Activated CD4-positive, CD25-positive, alpha-beta regulatory T cell treated with anti-CD3 and anti-CD28 coated beads, Interleukin-2, amount 50 U/mL, for 72 hours (primary cell): ENCODE measurements at places on chromosomes 6 and 20.

- no peak for DNase-seq
These were observed 95.0 kb downstream of the AK9 start for GRCh38 chr6:109595998-109596397.

GRCh38 chr6:122494665-122495272, 23.2 kb upstream of the SERINC1 start:
- no peak for DNase-seq

- DNase-seq = no peak
These were observed 108.6 kb downstream of the OPN5 start for GRCh38 chr6:47890326-47890875.

DNA sequence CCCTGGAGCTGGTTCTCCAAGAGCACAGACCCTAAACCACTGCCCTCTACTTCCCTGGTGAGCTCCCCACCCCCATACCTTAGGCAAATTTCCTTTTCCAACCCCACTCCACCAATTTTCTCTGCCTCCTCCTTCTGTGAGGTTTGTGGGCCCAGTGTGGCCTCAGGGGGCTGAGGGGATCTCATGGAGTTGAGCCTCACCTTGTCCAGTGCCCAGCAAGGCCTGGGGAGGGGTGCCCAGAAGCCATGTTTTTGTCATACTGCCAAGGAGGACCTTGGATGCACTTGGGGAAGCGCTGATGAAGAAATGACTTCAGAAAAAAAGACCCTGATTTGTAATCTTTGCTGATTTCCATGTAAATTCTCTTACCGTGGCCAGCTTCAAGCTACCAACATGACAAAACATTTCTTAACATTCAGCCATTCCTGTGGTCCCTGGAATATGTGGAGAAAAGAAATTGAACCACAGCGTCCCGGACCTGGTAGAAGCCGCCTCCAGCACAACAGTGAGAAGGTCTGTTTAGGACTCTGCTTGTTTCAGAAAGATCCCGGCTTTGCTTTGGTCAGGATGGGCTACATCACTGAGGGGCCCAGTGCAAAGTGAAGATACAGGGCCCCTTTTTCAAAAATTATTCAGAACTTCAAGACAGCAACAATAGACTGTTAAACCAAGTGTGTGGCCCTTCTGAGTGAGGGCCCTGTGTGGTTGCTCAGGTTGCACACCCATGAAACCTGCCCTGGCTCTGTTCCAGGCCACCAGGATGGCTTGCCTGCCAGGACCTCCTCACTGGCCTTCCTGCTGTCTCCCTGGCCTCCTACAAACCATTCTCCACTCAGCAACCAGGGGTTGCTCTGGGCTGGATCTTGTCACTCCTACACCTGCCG, 52.5 kb downstream of the CHMP4B start:
- DNase-seq = no peak

DNA sequence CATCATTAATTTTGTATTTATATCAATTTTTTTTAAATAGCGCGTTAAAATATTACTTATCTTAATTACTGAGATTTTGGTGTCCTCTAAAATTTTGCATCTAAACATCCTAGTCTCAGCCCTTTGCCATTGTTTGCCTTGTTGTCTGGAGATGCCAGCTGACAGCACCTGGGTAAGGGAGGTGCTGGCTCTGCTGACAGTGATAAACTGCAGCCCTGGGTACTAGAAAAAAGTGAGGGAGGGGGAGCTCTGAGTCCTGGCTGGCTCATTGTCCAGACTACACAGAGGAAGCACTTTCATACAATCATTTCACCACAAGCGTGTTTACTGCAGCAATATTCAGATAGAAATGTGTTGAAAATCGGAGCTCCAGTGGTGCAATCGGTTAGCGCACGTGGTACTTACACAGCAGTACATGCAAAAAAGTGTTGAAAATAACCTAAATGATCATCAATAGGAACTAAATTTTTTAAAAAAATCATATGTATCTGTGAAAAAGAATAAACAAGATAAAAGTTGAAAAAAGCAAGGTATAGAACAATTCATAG, 18.5 kb upstream of the UBR2 start:
- no peak for DNase-seq

DNA sequence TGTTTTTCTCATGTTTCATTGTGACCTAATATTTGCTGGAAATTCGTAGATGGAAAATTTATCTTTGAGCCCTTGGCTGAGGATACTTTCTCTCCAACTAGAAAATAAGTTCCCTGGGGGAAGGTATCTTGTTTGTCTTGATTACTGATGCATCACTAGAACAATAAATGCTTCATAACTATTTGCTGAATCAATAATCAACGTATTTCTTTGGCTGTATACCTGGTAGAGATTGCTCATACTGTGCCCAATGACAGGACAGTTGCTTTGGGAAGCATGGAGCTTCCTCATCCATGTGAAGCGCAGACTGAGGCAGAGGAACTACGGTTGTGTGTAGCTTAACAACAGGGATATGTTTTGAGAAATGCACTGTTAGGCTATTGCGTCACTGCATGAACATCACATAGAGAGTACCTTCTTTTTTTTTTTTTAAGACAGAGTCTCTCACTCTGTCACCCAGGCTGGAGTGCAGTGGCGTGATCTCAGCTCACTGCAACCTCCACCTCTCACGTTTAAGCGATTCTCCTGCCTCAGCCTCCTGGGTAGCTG, 34.2 kb upstream of the RPN2 start:
- no peak for DNase-seq

- DNase-seq = no peak
These were observed 49.4 kb downstream of the ERMARD start for GRCh38 chr6:169800668-169801395.

DNA sequence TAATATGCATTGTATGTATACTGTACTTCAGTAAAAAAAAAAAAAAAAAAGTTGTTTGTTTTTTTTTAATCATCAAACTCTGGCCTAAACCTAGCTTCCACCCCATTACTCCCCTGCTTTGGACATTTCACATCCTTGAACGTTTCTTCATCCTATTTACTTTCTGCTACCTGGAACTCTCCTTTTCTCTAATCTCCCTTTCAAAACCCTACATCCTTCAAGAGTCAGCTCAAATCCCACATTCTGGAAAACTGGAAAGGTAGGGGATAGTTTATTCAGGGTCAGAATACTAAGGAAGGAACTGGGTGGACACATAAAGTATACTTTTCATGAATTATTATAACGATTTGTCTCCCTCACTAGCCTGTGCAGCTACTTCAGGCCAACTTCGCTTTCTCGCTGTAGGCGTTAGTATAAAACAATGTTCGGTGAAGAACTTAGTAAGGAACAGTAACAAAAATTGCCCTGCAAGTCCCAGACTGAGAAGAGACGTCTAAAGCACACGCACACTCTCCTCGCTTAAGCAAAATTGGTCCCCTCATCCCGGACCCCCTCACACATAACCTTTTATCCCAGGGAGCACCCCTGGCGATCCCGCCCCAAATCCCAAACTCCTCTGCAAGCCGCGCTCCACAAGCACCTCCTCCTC, 775 bp downstream of the PIGU start:
- DNase-seq = no peak

DNA sequence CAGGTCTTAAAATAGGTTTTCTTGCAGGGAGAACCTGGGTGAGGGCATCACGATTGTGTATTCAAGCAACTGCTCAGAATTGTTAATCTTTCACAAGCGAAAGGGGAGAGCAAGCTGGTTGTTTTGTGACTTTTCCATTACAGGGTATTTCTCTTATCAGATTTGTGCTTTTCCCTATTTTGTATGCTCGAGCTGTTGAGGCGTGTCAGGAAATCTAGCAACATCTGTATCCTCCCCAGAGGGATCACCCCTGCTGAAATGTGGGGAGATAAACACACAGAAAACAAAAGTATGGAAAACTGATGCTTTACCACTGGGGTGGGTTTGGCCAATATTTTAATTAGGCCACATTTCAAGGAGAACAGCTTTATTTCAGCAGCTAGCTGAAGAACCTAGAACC, 187.0 kb downstream of the DTNBP1 start:
- no peak for DNase-seq

DNA sequence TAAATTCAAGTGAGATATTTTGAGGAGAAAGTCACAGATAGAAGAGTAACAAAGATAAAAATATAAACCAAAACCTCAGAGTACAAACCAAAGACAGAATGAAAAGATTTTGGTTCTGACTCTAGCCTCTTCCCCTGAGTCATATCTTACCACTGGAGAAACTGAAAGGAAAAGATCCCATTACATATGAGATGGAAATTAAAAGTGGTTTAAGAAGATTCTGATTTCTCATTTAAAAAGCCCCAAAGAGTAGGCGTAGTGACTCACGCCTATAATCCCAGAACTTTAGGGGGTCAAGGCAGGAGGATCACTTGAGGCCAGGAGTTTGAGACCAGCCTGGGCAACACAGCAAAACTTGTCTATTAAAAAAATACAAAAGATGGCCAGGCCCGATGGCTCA, 30.6 kb downstream of the SPINT4 start:
- DNase-seq = no peak

DNA sequence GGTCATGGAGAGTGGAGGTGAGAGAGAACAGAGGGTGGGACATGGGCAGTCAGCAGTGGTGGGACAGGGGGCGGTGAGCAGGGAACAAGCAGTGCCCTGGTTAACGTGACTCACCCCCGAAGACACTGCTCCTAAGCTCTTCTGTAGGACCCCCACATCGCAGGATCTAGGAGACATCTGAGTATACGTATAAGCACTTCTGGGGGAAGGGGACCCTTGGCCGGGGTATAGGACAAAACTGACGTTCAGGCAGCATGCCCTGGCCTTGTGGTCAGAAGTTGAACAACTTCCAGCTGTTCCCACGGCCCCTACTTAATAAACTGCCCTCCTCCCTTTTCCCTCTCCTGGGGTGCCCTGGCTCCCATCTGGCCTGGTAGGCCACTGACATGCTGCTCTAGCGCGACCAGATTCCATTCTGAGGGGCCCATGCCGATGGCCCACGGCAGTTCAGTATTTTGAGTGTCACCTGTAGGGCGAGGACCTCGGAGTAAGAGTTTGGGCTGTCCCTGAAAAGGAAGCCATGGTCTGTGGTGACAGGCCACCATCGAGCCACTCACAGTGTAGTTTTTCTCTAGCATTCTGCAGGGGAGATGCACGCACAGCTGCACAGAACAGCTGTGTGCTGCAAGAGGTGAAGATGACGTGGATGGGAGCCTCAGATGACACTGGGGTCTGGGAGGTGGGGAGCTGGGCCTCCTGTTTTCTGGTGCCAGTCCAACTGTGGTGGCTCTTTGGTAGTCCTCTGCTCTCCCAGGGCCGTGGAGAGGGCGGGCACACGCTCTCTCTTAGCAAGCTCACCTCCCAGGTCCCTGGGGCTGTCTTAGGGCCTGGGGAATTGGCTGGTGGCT, 38.4 kb downstream of the PPP1R3G start:
- DNase-seq = no peak

DNA sequence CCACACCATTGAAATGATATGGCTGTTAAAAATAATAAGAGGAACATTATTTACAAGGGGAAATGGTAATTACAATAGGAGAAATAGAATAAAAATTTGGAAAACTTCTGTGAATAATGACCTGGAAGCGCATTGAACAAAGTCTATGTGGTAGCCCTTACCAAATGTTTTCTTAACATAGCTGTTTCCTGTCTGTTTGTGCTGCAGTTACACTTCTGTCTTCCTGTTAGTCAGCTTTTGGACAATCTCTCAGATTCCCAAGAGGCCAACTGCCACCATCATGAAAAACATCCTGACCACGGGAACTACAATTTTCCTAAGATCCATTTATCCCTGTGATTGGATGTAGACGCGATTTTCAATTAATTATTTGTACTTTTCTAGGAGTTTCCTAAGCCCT, 754.4 kb upstream of the MARCKS start:
- no peak for DNase-seq

GRCh38 chr6:150902142-150902776, 36.8 kb downstream of the MTHFD1L start:
- DNase-seq = no peak

DNA sequence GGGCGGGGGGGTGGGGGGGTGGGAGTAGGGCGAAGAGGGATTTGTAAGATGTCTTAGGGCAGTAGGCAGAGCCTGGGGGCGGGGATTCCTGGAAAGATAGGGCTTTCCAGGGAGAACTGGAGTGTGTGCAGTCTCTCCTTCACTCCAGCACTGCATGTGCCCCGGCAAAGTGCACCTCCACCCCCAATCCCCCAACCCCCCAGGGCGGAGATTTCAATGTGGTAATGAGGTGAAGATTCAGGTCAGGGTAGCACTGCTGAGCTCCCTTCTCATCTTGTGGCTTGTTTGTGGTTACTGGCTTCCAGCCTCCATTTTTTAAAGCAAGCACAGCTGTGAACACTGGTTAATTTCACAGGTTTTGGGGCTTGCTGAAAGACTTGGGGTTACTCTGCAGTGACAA, 5.9 kb downstream of the TMEM239 start:
- no peak for DNase-seq

- DNase-seq = no peak
These were observed 82.6 kb downstream of the CDC5L start for GRCh38 chr6:44470115-44470464.

GRCh38 chr20:44074252-44075151, 112.5 kb downstream of the JPH2 start:
- no peak for DNase-seq

DNA sequence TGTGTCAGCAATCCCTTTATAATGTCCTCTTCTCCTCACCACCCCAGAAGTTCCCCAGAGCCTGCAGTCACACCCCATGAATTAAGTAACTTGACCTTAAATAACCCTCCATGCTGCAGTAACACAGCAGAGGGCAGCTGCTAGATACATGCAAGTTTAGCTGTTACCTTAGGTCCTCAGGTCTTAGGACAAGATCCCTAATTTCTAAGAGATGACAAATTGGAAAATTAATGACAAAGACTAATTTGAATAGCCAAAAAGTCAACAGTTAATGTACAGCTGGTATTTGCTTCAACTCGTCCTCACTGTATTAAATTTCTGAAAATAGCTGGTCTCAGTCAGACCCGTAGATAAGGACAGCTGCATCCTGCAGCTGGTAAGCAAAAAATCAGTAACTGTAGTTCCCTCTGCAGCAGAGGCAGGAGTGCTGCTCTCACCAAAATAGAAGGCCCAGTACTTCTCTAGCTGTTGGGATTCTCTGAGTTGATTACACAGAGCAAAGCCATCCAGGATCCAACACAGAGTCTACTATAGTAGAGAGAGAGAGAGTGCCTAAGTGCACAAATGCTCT, 62.4 kb downstream of the TNFRSF21 start:
- no peak for DNase-seq

DNA sequence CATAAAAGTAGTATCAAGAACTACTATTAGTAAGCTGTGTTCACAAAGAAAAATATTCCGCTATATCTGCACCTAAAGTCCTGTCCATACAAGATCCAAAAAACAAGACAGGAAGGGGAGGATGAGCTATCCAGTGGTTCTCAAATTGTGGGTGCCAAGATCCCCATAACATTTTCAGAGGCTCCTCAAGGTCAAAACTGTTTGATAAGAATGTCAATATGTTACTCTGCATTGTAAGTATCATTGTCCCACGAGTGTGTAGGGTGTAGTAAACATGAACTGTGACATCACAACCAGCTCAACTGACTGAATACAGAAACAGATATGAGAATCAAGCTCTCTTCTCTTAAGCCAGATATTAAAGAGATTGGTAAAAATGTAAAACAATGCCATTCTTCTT, 81.9 kb upstream of the HIVEP1 start:
- DNase-seq = no peak

GRCh38 chr6:139920027-139920775, 545.8 kb upstream of the CITED2 start:
- DNase-seq = no peak

- DNase-seq = no peak
These were observed 54.4 kb downstream of the SNRNP48 start for GRCh38 chr6:7644417-7644816.

GRCh38 chr20:38267901-38268514, 7.5 kb upstream of the KIAA1755 start:
- DNase-seq = no peak
